ENCODE measurements at places on chromosomes 13 and 19.
A peak's percentile ranks its signal among the peaks of the same experiment; 100 is the strongest.

DNA sequence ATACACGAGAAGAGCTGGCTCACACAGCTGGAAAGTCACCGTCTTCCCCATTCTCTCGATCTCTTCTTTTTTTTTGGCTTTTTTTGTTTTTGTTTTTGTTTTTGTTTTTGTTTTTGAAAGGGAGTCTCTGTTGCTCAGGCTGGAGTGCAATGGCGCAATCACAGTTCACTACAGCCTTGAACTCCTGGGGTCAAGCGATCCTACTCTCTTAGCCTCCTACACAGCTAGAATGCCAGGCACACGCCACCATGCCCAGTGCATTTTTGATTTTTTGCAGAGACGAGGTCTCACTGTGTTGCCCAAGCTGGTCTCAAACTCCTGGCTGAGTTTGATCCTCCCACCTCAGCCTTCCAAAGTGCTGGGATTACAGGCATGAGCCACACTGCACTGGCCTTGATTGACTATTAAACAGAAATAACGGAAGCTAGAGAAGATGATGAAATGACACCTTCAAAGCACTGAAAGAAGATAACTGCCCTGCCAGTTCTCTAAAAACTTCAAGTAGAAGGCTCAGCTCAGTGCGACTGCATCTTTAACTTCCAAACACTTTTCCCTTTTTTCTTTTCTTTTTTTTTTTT is 4.0 kb downstream of the FXYD3 start:
- DNase-seq = no peak

DNA sequence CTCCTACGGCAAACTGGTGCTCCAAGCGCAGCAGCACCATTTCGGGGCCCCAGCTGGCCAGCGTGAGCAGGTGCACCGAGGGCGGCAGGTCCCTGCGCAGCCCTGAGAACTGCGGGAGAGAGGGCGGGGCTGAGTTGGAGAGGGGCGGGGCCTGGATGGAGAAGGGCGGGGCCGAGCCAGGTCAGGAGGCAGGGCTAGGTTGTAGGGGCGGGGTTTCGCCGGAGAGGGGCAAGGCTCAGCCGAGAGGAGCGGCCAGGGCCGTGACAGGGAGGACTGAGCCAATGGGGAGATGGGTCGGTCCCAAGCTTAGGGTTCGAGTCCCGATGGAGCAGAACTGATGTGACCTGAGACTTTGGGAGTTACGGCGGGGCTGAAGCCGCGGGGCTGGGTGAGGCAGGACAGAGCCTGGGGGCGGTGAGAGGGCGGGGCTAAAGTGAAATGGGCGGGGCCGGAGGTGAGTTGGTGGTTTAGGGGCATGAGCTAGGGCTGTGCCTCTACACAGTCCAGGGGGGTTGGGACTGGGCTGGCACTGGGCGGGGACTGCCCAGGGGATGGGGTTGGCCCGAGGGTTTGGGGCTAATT is 19.0 kb downstream of the MAN2B1 start:
- no peak for DNase-seq

- no peak for DNase-seq
Measured at GRCh38 chr19:46383171-46383815, 30.1 kb downstream of the CCDC8 start.

GRCh38 chr13:29109987-29110386 is 289.8 kb downstream of the MTUS2 start:
- no peak for DNase-seq

DNA sequence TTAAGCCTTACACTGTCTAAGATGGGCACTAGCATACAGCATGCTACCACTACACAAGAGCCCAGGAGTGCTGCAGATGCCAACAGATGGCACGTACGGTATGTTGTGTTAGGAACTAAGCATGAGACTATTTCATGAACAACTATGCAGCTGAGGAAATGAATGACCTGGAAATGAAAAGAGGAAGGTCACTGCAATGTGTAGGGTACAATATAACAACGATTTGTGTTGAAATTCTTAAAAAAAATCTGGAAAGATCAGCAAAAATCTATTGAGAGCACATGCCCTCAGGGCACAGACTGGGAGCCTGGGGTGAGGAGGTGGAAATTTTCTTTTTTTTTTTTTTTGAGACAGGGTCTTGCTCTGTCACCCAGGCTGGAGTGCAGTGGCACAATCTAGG is 14.4 kb downstream of the HAUS8 start:
- no peak for DNase-seq

DNA sequence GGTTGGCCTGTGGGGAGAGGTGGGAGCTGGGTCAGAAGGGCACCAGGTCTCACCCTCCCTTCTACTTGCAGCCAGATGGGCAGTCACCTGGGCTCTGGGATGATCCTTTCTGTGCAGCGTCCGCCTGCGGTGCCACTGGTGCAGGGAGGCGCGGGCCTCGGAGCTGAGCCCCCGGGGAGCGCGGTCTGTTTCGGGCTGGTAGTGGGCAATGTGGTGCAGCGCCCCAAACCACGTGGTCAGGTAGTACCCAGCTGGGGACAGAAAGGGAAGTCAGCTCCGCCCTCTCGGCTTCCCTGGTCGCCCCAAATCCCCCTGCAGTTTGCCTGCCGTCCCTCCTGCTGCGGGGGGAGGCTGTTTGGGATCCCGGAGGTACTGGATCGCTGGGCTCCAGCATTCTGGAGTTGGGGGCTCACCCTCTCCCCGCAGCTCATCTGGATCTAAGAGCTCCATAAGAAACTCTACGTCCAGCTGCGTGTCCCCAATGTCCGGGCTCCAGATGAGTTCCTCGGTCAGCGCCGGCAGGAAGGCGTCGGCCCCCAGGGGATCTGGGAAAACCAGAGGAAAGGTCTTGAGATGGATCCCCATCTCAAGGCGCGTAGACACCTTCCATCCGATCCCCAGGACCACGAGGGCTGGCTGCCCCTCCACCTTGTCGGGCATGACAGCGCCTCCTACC is 8.8 kb downstream of the RINL start:
- DNase-seq = no peak

- no peak for DNase-seq
Measured at GRCh38 chr13:27481766-27482165, 31.4 kb upstream of the MTIF3 start.

- DNase-seq = no peak
Measured at GRCh38 chr19:10826231-10826630, 9.8 kb downstream of the TMED1 start.

GRCh38 chr19:48458016-48458415 is 2.6 kb downstream of the KCNJ14 start:
- DNase-seq = no peak

DNA sequence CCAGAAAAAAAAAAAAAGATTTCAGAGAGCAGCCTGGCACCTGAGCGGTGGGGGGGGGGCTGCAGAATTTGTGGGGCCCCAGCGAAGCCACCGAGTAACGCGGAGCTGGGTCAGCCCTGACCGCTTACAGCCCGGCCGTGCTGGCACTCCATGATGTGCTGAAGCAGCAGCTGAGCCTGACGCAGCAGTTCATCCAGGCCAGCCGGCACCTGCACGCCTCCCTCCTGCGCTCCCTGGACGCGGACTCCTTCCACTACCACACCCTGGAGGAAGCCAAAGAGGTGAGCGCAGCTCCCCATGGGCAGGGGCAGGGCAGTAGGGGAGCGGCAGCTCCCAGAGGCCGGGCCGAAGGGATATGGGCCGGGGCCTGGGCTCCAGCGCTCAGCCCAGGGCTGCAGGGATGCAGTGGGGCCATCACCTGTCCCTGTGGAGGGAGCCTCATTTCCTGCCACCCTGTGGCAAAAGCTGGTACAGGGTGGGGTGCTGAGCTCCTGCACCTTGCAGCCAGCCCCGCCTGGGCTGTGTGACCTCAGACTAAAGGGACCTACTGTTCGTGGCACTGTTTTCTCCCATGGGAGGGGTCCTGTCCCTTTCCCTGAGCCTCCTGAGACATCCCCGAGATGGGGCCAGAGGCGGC is 18.3 kb downstream of the C19orf44 start:
- DNase-seq = no peak

DNA sequence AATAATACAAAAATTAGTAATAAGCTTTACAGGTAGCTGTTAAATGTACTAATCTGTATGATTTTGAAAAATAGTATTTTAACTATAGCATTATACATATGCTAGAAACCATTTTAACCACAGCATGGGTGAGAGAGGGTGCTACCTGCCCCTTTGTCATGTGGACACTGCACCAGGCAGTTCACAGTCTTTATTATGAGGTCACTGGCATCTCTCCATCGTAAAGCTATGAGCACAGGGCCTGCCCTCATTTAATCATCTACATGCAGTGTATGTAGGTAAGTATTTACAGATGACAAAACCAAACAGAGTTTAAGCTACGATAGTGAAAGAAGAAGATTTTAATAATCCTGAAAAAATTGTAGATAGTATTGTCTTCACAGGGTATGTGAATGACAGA is 21.7 kb downstream of the EDNRB start:
- no peak for DNase-seq

- no peak for DNase-seq
Measured at GRCh38 chr19:39671739-39672363, 16.1 kb downstream of the LGALS16 start.

DNA sequence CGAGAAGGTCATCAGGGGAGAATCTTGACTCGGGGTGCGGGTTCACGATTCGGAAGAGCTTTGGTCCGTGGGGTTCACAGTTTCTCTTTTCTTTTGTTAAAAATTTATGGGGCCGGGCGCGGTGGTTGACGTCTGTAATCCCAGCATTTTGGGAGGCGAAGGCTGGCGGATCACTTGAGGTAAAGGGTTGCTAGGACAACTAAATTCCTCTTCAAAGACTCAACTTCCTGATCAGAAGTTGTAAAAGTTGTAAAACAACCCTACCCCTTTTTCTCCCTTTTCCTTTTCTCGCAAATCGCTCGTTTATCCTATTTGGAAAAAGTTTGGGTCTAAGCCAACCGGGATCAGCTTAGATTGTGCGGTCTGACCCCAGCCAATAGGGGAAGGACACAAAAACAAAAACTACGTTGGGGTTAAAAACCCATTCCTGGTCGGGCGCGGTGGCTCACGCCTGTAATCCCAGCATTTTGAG is 673 bp downstream of the ZNF486 start:
- no peak for DNase-seq

DNA sequence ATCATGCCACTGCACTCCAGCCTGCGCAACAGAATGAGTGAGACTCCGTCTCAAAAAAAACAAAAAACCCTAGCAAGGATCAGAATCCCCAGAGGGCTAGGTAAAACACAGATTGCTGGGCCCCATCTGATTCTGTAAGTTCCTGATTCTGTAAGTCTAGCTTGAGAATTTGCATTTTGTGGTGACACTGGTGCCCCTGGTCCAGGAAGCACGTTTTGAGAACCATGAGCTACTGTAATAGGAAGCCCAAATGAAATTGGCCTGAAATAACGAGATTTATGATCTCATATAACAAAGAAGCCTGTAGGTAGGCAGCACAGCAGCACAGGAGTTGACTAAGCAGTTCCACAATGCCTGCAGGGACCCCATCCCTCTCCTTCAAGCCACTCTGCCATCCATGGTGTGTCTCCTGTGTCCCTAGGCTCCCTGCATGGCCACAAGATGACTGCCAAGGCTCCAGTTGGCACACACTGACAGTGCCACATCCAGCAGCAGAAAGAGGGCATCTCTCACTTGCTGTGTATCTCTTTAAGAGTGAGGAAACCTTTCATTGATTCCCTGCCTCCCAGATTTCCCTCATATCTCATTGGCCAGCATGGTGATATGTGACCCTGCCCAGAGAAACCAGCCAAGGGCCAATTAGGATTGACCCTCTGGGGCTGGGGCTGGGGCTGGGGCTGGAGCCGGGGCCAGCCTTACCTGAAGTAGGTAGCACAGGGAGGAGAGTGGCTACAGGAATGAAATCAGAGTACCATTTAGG is 21.7 kb downstream of the SIPA1L3 start:
- DNase-seq = no peak

DNA sequence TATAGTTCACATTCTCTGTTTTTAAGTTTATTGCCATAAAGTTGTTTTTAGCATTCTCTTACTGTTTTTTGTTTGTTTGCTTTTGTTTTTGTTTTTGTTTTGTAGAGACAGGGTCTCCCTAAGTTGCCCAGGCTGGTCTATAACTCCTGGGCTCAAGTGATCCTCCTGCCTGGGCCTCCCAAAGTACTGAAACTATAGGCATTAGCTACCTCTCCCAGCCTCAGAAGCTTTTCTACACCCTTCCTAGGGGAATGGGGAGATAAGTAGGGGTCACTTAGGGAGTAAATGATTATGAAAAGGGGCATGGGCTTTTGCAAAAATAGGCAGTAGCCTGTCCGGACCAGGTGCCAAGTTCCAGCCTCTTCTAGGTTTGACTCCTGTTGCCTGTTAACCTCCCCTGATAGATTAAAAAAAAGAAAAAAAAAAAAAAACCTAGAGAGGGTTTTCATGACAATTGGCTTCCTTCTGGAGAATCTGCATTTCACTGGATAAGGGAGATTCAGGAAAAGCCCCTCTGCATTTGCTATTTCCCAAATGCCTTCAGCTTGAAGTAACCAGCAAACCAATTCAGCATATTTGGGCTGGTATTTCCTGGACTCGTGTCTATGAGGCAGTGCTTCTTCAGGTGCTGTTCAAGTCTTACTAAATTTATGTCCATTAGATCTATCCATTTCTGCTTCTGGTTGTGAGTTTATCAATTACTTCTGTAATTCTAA is 216.8 kb downstream of the TM9SF2 start:
- DNase-seq = no peak

- DNase-seq = no peak
Measured at GRCh38 chr19:35347171-35347929, at the start of gene FFAR1. Gene FFAR1 (plus strand): TSS chr19:35347902. CDS start chr19:35351552, 3,650 bp downstream.

DNA sequence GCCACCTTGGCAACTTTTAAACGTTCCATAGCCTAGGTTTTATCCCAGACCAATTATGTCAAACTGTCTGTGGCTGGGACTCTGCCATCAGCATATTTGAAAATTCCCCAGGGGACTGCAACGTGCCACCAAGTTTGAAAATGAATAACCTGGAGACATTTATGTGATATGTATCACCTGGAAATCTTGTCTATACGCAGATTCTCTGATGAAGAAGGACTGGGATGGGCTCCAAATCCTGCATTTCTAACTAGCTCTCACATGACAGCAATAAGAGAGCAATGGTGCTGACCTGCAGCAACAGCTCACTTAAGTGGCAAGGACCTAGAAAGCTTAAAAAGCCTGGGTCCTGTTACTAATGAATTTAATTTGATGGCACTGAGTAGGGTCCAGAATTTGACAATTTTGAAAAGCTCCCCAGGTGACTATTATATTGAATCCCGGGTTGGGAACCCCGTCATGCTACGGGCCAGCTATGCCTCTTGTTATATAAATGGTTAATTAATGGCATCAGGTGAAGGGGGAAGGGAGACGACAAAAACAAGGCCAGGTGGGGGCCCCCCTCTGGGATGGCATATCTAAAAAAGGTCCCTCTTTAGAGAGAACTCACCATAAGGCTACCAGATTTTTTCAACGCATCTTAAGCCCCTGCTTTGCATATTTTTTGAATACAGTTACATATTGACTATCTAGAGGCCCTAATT is 213.7 kb downstream of the ZIC5 start:
- no peak for DNase-seq

DNA sequence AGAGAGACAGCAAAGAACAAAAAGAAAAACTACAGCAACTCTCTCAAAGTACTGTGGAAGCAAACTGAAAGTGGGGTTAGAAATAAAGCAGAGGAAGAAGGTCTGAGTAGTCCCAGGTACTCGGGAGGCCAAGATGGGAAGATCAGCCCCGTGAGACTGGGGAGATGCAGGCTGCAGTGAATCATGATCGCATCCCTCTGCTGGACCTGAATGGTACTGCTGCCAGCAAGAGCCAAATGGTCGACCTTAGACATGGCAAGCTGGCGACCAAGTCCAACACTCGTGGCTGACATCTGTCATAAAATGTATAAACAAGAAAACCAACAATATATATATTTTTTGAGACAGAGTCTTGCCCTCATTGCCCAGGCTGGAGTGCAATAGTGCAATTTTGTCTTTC is 33.7 kb upstream of the ZNF724 start:
- peak; percentile 12 for DNase-seq

GRCh38 chr13:99220199-99220935 is 19.7 kb downstream of the UBAC2 start:
- DNase-seq = no peak

- no peak for DNase-seq
Measured at GRCh38 chr13:108096301-108096915, 118.9 kb downstream of the LIG4 start.
